Activated CD4-positive, alpha-beta T cell treated with anti-CD3 and anti-CD28 coated beads, Interleukin-10, Interleukin-2, amounts not matched to agents 100 ng/mL and 50 ng/mL, durations not matched to agents 16 hours and 8 hours (primary cell): ENCODE measurements at places on chromosomes 7 and 10.

- DNase-seq: no peak
Observed at GRCh38 chr7:19464751-19465150, 244.1 kb downstream of the POLR1F start.

GRCh38 chr7:106871793-106872571 lies 6.9 kb downstream of the PIK3CG start:
- DNase-seq: peak; percentile 20

DNA sequence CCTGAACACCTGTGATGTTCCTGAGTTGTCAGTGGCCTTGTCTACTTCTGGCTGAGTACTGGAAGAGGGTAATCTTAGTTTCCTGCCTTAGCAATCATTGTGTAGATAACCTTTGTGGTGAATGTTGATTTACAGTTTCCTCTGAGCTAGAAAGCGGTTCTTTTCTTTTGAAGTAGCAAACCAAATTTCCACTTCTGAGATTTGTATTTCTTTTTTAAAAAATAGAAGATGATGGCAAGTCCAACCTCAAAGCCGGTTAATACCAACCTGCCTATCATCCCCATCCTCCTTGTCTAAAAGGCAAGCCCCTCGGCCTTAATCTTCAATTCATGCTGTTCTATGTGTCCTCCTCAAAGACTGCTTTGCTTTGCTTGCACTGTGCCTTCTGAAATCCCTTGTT lies 12.5 kb upstream of the PALS2 start:
- no peak for DNase-seq

GRCh38 chr7:128045766-128046165 lies 14.5 kb upstream of the LRRC4 start:
- no peak for DNase-seq

GRCh38 chr10:70255329-70256299 lies 22.4 kb upstream of the PPA1 start:
- no peak for DNase-seq
